EH (cell line): ENCODE measurements at places on chromosomes 2 and 18.

DNA sequence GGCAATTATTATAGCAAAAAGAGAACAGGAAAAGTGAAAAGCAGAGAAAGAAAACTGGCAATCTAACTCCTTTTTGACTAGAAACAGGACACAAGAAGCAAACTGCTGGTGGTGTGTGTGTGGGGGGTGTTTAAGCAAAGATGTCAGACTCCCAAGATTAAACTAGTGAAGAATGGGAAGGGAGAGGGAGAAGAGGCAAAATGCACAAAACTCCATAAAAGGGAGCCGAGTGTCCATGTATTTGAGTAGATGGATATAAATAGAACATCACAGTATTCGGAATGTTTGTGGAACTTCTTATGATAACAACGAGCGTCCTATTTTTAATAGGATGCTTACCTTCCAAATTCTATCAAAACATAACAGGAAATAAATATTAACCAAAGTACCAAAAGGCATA lies 179.8 kb upstream of the TRIB2 start:
- peak; percentile 40 for DNase-seq

GRCh38 chr2:170139276-170139967 lies 38.5 kb upstream of the MYO3B start:
- DNase-seq, result no peak

DNA sequence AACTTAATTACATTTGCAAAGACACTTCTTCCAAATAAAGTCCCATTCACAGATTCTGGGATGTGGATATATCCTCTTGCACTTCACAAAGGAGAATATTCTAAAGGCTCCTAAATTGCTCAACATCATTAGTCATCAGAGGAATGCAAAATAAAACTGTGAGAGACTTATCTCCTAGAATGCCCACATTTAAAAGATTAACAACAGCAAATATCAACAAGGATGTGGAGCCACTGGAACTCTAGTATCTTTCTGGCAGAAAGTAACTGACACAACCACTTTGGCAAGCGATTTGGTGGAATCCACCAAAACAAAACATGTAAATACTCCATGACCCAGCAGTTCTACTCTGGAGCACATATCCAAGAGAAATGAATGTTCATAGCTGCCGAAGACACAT lies 4.6 kb downstream of the NEU2 start:
- DNase-seq, result peak; percentile 67

- no peak for DNase-seq
Measured at GRCh38 chr2:55153584-55154299, 78.4 kb downstream of the CLHC1 start.

GRCh38 chr18:8957731-8958130 lies 144.8 kb upstream of the NDUFV2 start:
- no peak for DNase-seq

DNA sequence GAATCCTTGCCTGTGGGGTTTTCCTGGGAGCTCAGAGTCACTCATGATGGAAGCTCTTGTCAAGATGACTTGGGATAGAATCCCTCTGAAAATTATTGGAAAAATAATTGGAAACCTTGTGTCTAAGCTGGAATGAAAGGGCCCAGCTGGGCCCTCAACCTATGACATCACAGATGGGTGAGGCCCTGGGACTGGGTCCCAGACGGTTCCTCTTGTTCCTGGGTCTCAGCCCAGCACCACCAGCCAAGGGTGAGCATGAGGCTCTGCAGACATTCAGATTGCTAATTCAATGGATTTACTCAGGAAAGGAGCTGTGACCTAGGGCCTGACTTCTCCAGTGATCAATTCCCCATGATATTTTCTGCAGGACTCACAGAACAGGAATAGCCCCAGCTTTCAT lies 188.3 kb upstream of the MYT1L start:
- no peak for DNase-seq

- no peak for DNase-seq
Measured at GRCh38 chr2:9168821-9169221, 37.8 kb upstream of the ASAP2 start.

DNA sequence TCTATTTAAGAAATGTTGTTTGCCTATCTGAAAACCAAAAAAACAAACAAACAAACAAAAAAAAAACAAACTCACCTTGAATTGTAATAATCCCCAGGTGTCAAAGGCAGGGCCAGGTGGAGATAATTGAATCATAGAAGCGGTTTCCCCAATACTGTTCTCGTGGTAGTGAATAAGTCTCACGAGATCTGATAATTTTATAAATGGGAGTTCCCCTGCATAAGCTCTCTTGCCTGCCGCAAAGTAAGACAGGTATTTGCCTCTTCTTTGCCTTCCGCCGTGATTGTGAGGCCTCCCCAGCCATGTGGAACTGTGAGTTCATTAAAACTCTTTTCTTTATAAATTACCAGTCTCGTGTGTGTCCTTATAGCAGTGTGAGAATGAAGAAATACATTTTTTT lies 1180.7 kb upstream of the CRIM1 start:
- no peak for DNase-seq

DNA sequence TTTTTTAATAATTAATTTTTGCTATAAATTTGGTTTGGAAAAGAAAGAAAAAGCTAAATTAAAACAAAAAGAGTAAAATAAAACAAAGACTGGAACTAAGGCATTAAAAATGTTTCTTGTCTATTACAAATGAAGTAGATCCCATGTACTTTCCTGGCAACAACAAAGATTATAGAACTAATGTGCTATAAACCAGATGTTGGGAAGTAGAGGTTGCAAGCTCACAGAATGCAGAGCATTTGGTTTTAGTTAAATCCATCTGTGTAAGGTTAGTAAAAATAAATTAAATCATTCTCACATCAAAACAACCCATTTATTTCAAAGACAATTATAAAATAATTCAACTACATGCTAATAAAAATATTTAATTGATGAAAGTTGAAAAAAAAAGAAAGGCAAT lies 157.2 kb upstream of the ZC3H15 start:
- no peak for DNase-seq
